ENCODE measurements at places on chromosomes 1 and 21.

DNA sequence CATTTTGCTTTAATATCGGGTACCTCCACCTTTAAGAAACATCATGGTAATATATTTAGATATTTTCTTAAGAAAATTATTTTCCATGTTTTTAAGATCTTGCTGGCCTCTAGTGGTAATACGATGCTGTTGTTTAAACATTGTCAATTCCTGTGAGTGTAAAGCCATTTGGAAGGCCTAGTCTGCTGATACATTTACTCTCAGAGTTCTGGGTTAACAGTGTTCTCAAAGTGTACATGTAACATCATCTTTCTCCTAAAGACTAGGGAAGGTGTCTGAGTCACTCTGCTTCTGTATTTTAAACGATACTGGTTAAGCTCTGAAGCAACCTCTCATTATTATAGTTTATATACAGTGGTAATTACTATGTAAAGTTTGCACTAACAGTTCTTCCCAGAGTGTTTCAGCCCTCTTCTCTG, 189.1 kb downstream of the RASAL2 start:
- peak; percentile 4 for DNase-seq

DNA sequence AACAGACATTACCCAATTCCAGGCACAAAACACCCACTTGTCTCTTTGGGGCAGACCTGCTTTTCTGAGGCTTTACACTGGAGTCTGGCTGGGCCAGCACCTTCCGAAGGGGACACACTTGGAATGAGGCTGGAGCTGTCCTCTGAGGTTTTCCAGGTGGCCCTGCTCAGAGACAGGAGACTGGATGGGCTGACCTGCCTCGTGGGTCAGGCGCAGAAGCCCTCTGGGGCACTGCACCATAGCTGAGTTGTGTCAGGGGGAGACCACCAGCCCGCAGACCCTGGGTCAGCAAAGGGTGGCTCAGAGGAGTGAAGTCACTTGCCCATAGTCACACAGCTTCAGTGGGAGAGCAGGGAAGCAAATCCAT, 1.8 kb downstream of the SH2D5 start:
- no peak for DNase-seq

GRCh38 chr1:153968000-153968363, 280 bp downstream of the CREB3L4 start:
- DNase-seq = no peak

- DNase-seq = no peak
Measured at GRCh38 chr1:21175670-21176581, 771 bp downstream of the EIF4G3 start.

GRCh38 chr1:118210051-118210722, 25.2 kb upstream of the SPAG17 start:
- DNase-seq = no peak

GRCh38 chr1:202229376-202229775, 35.8 kb downstream of the LGR6 start:
- DNase-seq = no peak

DNA sequence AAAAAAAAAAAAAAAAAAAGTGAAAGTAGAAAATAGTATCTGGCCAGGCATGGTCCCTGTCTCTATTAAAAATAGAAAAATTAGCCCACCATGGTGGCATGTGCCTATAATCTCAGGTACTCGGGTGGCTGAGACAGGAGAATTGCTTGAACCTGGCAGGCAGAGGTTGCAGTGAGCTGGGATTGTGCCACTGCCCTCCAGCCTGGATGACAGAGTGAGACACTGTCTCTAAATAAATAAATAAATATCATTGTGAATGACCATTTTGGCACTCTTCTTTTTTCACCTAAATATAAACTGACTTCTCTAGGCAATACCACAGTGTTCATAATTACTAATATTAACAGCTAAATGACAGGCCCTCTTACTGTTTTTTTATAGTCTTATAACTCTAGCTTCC, 14.5 kb downstream of the ELOA start:
- no peak for DNase-seq

DNA sequence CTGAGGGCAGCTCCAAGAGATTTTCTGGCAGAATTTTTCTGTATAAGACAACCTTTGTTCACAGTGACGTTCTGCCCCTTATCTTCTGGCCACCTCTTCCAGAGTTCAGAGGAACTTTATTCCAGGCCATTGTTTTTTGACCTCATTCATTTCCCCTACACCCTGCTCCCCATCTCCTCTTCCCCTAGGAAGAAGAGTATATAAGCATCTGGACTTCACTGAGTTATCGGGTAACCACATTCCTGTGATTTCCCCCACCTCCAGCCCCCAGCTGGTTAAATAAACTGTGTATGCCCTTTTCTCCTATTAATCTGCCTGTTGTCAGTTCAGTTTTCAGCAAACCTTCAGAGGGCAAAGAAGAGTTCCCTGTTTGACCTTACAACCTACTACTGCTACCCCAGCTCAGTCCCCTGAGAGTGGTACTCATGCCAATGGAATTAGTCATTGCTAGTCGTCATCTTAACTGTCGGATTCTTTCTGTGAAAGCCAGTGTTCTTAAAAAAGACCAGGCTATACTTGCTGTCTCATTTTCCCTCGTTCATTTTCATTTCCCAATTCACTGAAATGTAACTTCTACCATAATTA, 14.3 kb upstream of the ALG14 start:
- DNase-seq = peak; percentile 53
